ENCODE measurements at places on chromosomes 11 and 22.
A peak's percentile ranks its signal among the peaks of the same experiment; 100 is the strongest.

DNA sequence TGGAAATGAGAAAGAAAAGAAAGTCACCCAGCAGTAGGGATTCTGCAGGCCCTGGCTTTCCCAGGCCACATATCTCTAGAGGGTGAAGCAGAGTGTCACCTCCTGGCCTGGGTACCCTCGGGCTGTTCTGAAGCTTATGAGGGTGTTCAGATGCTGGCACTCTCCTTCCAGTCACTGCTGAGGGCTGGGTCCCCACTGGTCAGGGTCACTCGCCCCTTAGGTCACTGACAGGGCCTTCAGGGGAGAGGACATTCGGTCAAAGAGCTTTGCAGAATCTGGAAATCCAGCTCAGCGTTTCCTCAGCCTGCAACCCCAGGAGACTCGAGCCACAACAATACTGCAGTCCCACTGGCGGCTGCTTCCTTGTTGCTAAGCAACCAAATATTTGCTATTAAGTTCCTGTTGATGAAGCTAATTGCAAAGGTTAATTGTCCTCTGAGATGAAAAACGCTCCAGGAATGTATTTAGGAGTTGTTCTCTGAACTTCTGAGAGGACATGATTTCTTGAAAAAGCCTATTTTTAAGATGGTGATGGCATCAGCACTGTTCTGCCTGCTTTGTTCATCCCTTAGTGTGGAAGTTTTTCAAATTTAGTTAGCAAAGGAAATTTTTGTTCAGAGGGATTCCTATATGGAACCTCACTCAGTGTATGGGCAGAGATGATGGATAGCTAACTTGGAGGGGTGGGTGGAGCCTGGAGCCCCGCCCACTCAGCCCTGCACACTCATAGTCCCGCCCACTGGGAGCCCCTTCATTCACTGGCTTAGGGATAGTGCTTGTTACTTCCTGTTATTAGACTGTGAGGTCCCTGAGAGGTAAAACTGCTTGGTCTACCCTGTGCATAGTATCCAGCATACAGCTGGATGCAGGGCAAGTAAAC is 109.2 kb downstream of the CSNK2A3 start:
- H3K4me3 ChIP-seq = no peak overlapping the region
- no peaks in the 10 kb centered on the region for H3K4me1 ChIP-seq
- no peaks in the 10 kb centered on the region for H3K36me3 ChIP-seq
- H3K27me3 ChIP-seq = no peaks in the 10 kb centered on the region

DNA sequence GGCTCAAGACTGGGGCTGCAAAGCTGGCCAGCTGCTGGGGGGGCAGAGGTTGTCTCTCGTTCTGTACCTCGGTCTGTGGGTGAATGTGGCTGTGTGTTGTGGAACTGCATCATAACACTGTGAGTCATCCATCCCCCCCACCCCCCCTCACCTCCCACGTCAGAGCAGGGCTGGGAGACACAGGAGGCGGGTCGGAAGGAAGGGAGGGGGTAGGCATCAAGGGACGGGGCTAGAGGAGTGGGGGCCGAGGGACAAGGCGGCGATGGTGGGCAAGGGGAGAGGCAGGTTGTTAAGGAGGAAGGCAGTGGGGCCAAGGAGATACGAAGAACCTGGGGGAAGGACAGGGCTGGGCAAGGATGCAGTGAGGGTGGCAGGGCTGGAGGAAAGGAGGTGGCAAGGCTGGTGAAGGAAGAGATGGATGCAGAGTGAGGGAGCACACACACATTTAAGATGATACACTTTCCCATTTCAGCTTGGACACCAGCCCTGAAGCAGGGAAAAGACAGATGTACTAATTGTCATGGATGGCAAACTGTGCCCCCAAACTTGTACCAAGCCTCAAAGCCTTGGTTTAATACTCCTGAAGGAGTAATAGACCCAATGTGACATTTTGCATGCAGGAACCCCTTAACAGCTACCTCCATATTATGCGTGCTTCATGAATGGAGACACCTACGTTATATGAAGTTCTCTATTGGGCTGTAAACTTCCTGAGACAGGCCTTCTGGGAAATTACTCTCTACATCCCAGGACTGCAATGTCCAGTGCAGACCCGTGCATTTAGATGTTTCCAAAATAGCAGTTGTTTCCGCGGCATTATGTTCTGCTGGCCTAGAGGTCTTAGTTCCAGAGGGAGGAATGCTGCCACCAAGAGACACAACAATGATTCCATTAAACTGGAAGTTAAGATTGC is at the start of gene YPEL4:
TSS of gene YPEL4 (minus strand) at position 87 of the 913 bp plus-strand sequence. CDS start 2,805 bp downstream, outside the sequence.
- H3K4me3 ChIP-seq = no peak within 1 kb of the TSS
- no peaks in the 10 kb centered on the region for H3K36me3 ChIP-seq
- peak; percentile 50 for DNase-seq
- no peak within 1 kb of the TSS for H3K27ac ChIP-seq

- H3K36me3 ChIP-seq = no peaks in the 10 kb centered on the region
- DNase-seq = peak; percentile 71
- no peaks in the 10 kb centered on the region for H3K27me3 ChIP-seq
- peak overlapping the region; percentile 57 for H3K27ac ChIP-seq
- H3K4me1 ChIP-seq = no peaks in the 10 kb centered on the region
Measured at GRCh38 chr22:35642305-35642741, 5.9 kb upstream of the APOL6 start.

DNA sequence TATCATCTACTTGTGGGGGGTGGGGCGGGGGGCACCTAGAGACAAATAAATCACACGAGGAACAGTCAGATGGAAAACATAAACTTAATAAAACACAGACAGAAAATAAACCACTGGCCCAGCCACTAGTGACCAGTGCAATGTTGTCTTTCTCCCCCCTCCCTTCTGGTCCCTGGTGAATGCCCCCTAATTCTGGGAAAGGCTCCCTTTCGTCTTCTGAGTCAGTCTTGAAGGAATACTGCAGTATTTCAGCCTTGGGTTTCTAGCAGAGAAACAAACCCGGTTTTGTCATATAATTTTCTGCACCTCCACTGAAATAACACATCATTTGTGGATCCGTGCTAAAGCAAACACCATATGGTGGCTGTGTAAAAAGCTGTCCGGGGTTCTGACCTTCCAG is 101.7 kb downstream of the ABTB2 start:
- H3K27ac ChIP-seq = no peak overlapping the region
- H3K36me3 ChIP-seq = no peaks in the 10 kb centered on the region
- no peak overlapping the region for H3K4me3 ChIP-seq

GRCh38 chr22:48858121-48858520 is 969.6 kb downstream of the BRD1 start:
- DNase-seq = peak; percentile 20
- no peaks in the 10 kb centered on the region for H3K4me1 ChIP-seq
- no peak overlapping the region for H3K4me3 ChIP-seq

- no peaks in the 10 kb centered on the region for H3K27me3 ChIP-seq
- H3K27ac ChIP-seq = peak overlapping the region; percentile 100
- H3K4me1 ChIP-seq = peaks cover 9% of the 10 kb centered on the region
- peak; percentile 83 for DNase-seq
- H3K36me3 ChIP-seq = no peaks in the 10 kb centered on the region
- peak overlapping the region; percentile 6 for H3K4me3 ChIP-seq
Measured at GRCh38 chr11:76768088-76768908, 14.9 kb upstream of the TSKU start.
